ENCODE measurements at places on chromosomes 5 and 9. TPM values are rescaled to one million over a fixed set of nuclear protein-coding genes. Genes with fewer than 3 reads are reported as not detected.

Gene SPINK4
- not detected for total RNA-seq

Gene GGTA1
- total RNA-seq: not detected

Gene FBN2
- total RNA-seq: 24.5 TPM

Gene CDH18
- not detected for total RNA-seq

Gene ADAMTS12
- total RNA-seq: 6.3 TPM

Gene AMBP
- 3.1 TPM for total RNA-seq

Gene C8G
- 0.10 TPM for total RNA-seq

Gene GALNT12
- 4.3 TPM for total RNA-seq

Measured in renal cortical epithelial cell (primary cell).